ENCODE measurements at places on chromosomes 16 and 17. TPM values are rescaled to one million over a fixed set of nuclear protein-coding genes. Genes with fewer than 3 reads are reported as not detected.

ANKRD13B gene
- 23.1 TPM for total RNA-seq

CEP112 gene
- 7.4 TPM for total RNA-seq

CD300H gene
- total RNA-seq, result not detected

RPL27 gene
- 1,145 TPM for total RNA-seq

KCNJ2 gene
- total RNA-seq, result 5.2 TPM

KRT38 gene
- total RNA-seq, result not detected

SGCA gene
- total RNA-seq, result 0.25 TPM

UTS2R gene
- total RNA-seq, result not detected

DOC2B gene
- 40.1 TPM for total RNA-seq

PRRT2 gene
- 21.9 TPM for total RNA-seq

DLG4 gene
- total RNA-seq, result 112 TPM

Data from temporal lobe (tissue), 4 donors.